Muscle of back (tissue), 13 donors: ENCODE measurements at places on chromosomes 6 and 20.
A peak's percentile ranks its signal among the peaks of the same experiment; 100 is the strongest.

DNA sequence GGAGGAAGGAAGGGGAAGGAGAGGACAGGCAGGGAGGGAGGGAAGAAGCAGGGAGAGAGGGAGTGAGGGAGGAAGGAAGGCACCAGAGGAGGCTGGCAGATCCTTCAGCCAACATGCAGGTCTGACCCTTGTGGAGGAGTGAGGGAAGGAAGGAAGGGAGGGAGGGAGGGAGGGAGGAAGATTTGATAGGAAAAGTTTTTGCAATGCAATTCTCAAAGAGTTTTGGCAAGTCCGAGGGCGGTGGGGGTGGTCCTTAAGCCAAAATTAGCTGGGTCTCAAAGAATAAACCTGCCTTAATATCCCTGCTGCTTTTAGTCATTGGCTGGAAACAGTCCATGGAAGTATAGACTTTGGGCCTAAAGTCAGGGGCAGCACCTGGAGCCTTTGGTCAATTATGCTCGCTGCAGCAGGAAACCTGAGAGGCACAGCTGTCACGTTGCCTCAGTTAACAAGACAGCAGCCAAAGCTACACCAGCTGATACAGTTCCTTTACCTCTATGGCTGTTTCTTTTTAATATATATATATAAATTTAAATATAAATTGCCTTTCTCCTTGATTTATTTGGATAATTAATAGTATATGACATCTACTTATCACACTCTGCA is 115.7 kb upstream of the RALGAPA2 start:
- no peak for DNase-seq

DNA sequence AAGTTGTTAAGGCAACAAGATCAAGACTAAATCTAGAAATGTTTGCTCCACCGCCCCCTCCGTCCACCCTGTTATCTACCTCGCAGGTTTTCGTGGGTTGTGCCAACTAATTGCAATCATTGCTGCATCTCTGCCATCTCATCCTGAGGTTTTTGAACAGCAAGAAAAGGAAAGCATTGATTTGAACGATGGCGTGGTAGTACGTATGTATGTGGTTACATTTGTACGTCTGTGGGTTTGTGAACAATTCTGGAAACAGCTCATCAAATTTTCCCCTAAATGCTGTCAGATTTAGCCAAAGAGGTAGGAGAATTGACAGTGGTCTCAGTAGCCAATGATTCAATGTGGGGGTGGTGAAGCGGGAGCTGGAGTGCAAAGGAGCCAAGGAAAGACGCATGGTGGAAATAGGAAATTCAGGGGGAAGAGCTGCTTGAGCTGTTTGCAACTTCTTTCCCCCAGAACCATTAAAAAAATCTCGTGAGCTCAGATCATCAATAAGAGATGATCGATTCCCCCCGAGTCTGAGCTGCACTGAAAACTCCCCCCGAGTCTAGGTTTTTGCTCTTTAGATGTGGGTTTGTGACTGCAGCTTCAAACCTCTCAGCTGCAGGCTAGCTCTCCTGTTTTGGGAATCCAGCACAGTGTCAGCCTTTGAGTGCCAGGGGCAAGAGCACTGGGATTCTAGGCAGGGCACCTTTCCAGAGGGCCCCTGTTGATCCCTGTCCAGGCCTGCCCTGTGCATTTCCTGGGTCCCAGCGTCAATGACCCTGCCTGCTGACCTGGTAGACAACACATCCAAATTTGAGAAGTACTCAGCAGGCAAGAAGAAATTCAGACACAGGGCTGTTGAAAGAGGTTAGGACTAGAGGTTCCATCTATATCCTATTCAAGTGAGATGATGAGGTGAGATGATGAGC is 72.6 kb upstream of the LY86 start:
- no peak for DNase-seq

DNA sequence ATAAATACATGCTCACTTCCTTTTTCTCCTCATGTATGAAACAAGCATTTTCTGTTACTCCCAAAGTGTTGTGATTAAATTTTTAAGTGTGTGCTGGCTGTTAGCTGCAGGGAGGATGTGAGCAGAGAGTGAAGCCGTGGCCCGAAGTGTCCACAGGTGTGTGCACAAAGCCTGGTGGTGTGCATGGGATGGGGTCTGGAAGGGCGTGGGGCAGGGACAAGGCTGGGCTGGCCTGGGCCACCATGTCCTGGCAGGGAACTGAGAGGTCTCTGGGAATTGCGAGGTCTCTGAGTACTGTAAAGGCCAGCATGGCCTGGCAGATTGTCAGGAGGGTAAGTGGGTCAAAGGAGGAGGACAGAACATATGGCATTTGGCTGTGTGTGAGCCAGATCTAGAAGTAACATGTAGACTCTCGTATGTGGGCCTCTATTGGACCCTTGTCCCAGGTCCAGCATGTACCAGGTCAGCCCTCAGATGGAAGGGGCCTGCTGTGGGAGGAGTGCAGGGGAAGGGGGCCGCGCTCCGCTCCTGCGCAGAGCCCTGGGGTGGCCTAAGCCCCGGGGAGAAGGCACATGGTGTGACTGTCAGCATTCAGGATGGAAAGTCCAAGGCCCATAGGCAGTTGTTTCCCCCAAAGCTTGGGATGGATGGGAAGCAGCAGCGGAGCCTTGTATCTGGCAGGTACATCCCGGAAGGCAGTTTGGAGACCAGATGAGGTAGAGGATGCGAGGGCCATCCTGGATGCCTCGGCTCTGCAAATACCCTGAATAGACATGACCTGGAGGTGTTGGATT is 45.1 kb upstream of the PHACTR3 start:
- DNase-seq, result no peak

DNA sequence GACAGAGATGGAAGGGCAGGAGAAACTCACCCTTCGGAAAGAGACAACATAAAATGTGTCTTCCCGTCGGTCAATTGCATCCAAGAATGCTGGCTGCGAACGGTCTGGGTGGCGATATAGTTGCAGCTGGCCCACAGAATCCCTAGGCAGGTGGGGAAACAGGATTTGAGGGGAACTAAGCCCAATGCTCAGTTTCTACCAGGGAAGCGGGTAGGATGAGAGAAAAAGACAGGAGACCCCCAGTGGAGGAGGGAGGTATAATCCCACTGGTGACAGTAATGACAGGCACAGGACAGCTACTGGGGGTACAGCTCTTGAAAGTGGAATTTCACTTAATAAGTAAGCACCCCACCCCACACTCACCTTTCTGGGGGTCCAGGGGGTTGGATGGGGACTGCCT is 7.5 kb upstream of the TNXB start:
- no peak for DNase-seq

DNA sequence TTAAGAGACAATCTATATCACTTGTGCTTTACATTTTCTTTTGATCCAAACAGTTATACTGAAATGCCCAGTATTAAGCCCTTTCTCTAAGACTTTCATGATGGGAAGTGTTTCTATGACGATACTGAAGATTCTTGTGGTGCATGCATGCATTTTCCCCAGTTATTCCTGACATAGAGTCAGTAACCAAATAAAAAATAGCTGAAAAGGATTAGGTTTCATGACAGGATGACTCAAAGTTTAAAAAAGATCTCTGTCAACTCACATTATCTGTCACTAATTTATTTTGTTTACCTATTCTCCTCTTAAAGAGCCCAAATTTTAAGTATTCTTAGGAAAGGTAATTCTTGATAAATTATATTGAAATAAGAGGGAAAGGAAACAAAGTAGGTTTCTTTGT is 98.4 kb downstream of the SESN1 start:
- DNase-seq, result no peak

- DNase-seq, result no peak
These were observed 55.2 kb upstream of the CBLN4 start for GRCh38 chr20:56060486-56060885.

DNA sequence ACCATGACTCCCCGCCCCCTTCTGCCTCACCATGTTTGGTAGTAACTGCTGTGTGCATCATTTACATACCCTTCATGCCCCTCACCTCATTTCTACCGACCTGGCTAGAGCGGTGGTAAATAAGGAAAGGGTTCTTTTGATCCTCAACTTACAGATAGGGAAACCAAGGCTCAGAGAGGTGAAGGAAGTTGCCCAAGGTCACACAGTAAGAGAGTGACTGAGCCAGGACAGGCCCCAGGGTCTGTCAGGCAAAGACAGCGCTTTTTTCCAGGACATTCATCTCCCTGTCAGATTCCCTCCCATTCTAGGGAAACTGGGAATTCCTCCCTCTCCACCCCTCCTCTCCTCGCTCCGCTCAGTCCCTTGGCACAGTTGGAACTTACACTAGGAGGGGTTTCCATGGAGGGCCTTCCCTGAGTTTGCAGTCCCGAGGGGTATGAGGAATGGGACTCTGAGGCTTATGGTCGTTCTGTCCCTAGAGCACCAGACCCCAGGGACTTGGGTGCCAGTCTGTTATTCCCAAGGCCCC is 2.0 kb downstream of the VSTM2L start:
- DNase-seq, result no peak

DNA sequence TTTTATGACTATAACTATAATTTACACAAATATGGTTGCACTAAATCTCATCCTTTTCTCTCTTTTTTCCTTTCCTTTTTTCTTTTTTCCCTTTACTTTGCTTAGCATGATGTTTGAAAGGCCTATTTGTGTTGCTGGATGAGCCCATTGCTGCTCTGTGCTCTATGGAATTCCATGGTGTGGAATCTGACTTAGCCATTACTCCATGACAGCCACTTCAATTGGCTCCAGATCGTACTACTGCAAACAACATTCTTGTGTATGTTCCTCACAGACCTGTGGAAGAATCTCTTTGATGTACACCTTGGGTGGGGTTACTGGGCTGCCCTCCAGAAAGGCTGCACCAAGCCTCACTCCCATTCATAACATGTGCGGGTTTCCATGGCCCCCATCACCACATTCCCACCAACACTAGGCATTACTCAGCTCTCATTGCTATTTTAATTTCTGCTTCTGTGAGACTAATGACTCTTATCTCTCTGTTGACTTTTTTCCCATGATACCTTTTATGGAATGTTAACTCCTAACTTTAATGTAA is 979.0 kb downstream of the KIF16B start:
- no peak for DNase-seq

- DNase-seq, result no peak
These were observed 17.2 kb upstream of the SCP2D1 start for GRCh38 chr20:18796282-18796833.

- DNase-seq, result no peak
These were observed 20.9 kb upstream of the DYNLRB1 start for GRCh38 chr20:34495307-34495706.

- peak; percentile 75 for DNase-seq
These were observed 26.7 kb downstream of the SAYSD1 start for GRCh38 chr6:39088331-39088730.

DNA sequence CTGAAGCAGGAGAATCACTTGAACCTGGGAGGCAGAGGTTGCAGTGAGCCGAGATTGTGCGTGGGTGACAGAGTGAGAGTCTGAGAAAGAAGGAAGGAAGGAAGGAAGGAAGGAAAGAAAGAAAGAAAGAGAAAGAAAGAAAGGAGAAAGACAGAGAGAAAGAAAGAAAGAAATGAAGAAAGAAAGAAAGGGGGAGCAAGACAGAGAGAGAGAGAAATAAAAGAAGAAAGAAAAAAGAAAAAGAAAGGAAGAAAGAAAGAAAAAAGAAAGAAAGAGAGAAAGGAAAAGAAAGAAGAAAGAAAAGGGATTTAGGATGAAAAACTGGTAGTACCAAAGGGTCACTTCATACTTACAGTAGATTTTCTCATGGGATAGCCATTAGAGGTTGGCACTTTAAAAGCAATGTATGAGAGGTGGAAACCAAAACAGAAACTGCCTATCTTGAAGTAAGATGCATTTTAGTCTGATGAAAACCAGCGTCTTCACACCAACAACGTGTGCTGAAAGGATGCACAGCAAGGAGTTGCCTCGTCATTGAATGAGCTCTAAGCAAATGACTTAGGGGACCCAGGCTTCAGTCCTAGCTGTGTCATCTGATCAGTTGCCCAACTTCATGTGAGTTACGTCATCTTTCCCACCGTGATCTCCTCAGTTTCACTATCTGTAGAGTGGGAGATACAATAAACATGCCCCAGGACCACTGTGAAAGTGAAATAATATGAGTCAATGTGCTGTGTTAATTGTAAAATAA is 133.9 kb upstream of the NEDD9 start:
- DNase-seq, result no peak

DNA sequence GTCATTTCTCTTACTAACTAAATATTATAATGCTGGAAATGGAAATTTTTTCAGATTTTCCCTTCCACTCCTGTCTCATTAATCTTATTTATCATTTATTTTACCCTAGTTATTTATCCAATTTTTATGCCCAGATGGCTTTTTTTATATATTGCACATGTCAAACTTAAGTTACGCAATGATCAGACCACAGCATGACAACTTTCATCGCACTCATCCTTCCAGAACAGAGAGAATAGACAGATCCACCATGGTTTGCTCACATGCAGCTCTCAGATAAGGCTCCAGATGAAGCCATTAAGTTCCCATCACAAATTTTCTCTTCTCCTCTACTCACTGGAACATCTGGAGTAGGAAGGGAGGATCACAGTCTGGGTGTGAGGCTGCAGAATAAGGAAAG is 48.7 kb downstream of the MAP7 start:
- DNase-seq, result no peak

GRCh38 chr20:10553326-10553984 is 118.3 kb downstream of the SLX4IP start:
- peak; percentile 64 for DNase-seq

DNA sequence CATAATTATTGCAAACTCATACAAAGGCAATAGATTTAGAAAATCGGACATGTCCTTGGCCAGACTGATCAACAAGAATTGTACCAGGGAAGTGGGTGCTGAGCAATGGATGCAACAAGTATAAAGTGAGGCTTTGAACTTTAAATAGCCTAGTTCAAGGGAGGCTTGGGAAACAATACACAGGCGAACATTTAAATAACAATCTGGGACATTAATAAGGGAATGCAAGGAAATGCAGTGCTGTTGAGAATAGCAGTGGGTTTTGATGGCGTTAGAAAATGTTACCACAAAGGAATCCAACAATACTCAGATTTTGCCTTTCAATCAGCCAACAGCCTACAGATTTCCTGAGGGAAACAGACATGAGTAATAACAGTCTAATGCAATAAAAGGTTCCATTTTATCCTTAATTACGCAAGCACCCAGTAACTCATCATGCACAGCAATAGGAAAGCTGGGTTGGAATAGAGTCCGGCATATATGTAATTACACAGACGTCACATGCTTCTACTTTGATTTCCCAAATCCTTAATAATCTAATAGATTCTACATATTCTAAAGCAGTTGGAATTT is 134.6 kb downstream of the PHACTR1 start:
- no peak for DNase-seq

DNA sequence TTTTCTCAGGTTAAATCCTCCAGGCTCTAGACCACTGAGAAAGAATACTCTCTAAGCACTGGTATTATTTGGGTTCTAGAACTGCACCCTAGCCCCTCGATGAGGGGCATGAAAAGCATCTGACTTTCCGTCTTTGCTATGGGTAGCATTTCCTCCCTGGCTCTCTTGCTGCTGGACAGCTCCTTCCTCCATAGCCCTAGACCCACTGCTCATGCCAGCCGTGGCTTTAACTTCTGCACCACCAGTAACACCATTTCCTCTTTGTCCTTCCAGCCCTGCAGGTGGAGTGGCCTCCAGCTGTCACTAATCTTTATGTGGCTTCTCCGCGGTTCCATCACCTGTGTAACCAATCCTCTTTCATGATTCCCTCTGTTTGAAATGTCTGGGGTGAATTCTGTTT is 194.9 kb downstream of the SCP2D1 start:
- no peak for DNase-seq

GRCh38 chr6:100880149-100880852 is 828 bp downstream of the ASCC3 start:
- DNase-seq, result peak; percentile 6
